LHCN-M2 (cell line): ENCODE measurements at places on chromosomes 13 and 19.

DNA sequence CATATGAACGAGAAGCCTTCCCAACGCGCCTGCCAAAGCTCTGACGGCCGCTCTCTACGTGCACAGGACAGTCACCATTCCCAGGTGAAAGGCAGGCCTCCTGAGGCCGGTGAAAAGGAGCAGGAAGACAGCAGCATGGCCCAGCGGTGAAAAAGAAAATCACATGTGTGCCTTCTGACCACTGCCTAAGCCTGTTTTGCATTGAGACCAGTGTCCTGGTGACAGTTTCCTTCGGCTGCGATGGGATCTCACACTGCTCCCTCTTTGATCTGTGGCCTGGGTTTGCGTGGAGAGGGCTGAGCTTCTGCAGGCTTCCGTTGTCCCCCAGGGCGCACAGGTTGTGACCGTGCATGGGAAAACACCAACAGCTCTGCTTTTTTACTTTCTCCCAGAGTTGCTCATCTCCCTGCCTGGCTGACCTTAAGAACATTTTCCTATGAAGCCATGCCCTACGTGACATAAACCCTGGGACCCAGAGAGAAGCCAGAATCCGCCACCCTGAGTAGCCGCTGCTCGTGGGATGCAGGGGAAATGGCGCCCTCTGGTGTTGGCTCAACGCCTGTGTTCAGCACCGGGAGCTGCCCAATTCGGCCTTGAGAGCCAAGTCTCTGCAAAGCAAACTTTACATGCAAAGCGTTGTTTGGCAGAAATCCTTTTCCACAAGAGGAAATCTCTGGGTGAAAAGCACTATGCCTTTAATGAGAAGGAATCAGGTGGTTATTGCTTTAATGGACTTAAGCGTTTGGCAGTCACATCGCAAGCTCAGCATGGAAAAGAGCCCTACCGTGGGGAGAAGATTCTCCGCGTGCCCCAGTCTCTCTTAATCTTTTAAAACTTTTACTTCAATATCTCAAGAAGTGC lies 112.2 kb upstream of the GPR12 start:
- DNase-seq = peak; percentile 26

DNA sequence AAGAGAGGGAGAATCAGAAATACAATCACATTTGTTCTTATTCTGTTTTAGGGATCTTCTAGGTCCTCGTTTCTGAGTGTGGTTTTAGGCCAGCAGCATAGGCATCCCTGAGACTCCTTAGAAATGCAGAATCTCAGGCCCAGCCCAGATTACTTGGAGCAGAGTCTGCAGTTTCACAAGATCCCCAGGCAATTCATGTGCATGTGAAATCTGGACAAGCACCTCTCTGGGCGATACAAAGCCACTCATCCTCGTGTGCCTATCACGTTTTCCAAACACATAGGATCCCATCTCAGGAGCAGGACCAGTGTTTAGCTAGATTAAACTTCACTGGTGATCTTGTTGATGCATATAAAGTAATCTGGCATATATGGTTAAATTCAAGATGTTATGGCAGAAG lies 87.2 kb downstream of the KL start:
- no peak for DNase-seq

- DNase-seq = no peak
Observed at GRCh38 chr19:49906879-49907564, 10.3 kb upstream of the IL4I1 start.

GRCh38 chr13:42398533-42398932 lies 126.6 kb downstream of the AKAP11 start:
- DNase-seq = peak; percentile 37

DNA sequence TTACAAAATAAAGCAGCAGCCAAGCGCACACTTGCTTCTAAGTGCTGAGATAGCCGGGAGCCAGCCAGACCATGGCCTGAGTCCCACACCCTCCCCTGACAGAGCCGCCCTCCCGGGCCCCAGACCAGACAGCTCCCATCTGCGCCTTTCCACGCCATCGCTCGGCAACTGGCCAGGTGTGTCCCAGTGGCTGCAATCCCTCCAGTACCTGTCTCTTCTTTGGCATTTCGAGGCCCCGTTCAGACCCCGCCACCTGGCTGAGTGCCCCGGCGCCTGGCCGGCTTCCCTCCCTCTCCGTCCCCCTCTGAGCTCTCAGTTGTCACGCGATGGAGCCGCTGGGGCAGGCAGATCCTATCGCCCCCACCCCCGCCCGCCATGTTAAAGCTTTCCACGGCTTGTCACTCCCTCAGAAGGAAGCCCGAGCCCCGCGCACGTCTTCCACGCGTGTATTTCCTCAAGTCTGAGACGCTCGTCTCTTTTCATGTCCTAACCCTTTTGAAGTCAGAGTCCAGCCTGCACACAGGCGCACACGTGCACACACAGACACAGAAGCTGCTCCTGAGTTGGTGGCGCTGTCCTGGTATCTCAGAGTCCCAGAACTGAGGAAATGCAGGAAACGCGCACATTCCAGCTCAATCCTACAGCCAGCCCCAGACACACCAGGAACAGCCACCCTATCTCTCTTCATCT lies 7.9 kb downstream of the MLLT1 start:
- peak; percentile 50 for DNase-seq

GRCh38 chr13:46361276-46361934 lies 25.6 kb downstream of the RUBCNL start:
- no peak for DNase-seq

- peak; percentile 28 for DNase-seq
Observed at GRCh38 chr13:75647126-75647784, 11.1 kb downstream of the LMO7 start.

GRCh38 chr19:38270587-38271167 lies 6.3 kb downstream of the SPINT2 start:
- peak; percentile 26 for DNase-seq

DNA sequence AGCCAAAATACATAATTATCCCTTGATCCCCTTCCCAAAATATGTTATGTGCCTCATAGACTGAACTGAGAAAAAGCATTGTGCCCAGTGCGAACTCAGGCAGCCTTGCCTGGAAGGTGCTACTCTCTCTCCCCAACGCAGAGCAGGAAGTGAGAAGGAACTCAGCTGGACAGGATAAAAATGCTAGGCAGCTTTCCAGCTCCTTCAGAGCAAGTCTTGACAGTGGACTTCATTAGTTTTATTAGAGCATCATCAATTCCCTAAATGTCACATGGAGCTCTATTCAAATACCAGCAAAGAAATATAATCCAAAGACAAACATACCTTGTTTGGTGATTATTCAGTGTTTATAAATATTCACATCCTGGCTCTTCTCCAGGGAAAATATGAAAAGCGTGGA lies 202.4 kb downstream of the RFC3 start:
- DNase-seq = no peak

DNA sequence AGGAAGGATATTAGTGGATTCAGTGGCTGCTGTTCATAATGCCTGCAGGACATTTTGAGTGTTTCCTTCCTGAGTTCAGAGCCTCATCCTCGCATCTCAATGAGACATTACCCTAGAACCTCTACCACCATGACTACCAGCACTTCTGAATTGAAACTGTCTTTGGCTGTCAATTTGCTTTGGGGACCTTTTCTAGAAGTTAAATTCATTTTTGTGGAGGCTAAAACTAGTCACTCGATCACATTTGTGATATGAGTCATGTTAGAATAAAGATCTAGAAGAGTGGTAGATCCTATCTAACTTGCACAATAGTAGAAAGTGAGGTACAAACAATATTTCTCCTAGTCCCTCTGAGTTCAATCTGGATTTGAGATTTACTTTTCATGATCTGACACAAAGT lies 124.9 kb downstream of the KCNRG start:
- no peak for DNase-seq

DNA sequence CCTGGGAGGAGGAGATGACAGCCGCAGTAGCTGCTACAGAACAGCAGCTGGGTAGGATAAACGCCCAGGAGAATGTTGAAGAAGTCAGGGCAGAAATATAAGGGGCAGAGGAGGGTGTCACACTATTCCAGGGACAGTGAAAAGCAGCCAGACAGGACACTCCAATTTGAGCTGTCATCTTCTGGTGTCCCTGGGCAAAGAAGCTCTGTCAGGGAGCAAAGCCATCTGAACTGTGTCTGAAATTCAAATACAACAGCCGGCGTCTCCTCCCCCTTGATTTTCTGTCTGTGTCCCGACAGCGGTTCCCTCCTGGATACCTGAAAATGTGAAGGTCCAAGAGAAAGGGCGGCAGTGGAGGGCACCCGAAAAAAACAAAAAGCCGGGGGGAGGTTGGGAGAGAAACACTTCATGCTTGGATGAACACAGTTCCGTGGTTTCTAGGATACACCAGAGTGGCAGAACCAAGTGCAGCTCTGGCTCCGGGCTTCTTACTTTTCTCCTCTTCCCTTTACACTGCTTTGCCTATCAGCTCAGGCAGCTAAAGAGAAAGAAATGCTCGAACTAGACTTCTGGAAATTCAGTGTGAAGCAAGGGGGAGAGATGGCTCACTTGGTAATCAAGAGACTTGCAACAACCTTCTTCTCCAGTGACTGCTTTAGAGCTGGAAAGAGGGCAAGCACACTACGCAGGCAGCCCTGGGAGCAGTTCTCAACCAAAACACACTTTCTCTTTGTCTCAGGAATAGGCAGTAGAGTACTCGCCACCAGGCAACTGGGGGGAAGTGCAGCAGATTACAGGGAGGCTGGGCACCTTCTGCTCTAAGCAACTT lies 465.6 kb downstream of the ITGBL1 start:
- DNase-seq = no peak

DNA sequence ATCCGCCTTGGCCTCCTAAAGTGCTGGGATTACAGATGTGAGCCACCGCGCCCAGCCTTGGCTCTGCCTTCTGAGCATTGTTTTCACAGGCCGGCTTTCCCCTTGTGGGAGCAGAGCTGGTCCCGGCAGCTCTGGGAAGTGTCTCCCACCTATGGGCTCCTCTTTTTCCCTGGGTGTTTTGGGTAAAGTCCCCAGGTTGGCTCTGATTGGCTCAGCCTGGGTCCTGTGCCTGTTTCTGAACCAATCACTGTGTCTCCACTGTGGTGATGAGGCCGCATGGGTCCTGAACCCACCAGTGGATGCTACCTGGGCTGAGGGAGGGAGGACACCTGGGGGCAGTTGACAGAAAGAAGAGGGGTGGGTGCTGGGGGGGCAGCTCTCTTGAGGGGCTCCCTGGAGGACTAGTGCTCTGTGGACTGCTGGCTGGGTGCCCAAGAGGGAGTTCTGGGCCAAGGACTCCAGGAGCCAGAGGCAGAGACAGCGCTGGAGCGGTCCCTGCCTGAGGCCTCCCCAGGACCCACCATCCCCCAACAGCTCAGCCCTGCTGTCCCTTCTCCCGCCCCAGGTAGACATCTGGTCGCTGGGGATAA lies 19.6 kb upstream of the NCCRP1 start:
- DNase-seq = no peak

GRCh38 chr13:20360041-20360491 lies 127.9 kb upstream of the GJB6 start:
- DNase-seq = peak; percentile 14

- DNase-seq = peak; percentile 68
Observed at GRCh38 chr13:36275190-36276002, 22.2 kb downstream of the CCDC169 start.

DNA sequence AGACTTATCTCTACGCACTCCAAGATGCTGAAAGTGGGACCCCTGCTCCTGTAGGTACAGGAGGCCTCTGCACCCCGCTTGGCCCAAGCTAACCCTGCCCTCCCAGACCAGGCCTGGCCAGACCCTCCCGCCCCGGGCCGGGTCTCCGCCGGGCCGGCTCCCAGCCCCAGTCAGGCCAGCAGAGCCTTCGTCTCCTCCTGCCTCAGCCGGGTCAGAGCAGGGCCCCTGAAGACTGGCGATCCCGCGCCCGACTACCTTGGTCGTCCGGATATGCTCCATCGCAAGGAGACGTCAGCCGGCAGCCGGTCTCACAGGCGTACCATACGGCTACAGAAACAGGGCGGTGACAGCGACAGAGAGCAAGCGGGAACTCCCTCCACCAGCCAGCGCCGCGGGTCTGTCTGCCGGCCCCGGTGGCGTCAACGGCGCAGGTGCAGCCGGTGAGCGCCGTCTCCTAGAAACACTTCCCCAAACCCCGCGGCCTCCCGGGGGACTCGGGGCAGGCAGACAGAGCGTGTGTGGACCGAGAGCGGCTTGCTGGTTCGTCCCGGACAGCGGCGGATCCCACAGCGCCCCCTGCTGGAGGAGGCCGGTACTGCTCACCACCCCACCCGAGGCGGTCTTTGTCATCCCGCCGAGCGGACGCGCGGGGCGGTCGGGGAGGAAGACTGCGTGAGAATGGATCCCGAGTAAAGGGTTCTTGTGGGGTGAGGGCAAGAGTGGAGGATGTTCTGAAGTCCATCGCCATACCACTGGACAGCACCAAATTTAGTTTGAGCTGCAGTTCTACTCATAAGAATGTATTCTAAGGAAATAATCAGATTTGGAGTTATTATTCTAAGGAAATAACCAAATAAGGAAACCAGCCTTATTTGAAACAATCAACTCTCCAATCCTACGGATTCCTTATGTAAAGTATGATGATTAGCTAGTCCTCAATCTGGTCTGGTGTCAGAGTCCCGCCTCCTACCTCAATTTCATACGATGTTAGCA lies at the start of gene MTMR6:
MTMR6 (minus strand) TSS at position 520 of the 993 bp plus-strand sequence; CDS start at position 279, 241 bp downstream.
- DNase-seq = peak; percentile 89

DNA sequence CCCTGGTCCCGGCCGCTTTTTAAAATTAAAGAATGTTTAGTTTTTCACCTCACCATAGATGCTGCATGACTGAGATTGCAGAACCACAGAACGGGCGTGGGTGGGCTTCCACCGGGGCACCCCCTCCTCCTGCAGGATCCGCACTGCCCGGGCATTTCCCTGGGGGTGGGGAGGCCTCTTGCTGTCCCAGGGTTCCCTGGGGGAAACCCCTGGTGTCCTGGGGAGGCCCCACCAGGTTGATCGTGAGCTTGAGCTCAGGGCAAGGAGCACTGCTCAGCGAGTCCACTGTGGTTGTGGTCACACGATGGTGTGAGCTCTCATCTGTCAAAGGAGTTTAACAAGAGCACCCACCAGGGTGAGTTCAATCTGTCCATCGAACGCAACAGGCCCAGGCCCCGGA lies 11.4 kb upstream of the TCF3 start:
- DNase-seq = no peak

- no peak for DNase-seq
Observed at GRCh38 chr13:62173958-62174357, 758.3 kb upstream of the PCDH20 start.

DNA sequence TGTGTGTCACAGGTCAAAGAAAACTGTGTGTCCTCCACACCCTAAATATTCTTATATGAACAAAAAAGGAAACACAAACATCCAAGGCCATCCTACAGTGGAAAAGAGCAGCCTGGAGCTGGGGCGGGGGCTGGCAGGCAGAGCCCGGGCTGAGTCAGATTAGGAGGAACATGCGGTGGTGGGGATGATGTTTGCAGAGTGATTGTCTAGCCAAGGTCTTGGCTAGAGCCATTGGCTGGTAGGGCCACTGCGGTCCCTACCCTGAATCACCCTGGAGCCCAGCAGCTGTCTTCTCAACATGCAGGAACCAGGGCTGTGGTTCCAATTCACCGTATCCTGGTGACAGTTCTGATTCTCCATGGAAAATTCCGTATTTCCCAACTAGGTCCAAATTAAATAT lies 439.5 kb downstream of the FGF9 start:
- no peak for DNase-seq

DNA sequence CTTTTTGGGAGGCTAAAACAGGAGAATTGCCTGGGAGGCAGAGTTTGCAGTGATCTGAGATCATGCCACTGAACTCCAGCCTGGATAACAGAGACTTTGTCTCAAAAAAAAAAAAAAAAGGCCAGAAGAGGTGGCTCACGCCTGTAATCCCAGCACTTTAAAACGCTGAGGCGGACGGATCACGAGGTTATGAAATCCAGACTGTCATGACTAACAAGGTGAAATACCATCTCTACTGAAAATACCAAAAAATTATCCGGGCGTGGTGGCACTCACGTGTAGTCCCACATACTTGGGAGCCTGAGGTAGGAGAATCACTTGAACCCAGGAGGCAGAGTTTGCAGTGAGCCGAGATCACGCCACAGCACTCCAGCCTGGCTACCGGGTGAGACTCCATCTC lies 39.9 kb downstream of the ZNF611 start:
- no peak for DNase-seq
